Activated CD8-positive, alpha-beta memory T cell treated with anti-CD3 and anti-CD28 coated beads for 1 hour (primary cell): ENCODE measurements at places on chromosomes 11 and 22.

GRCh38 chr22:25172153-25172552 lies 27.5 kb upstream of the CRYBB3 start:
- DNase-seq: peak; percentile 1

- no peak for DNase-seq
These were observed 181.3 kb downstream of the METTL15 start for GRCh38 chr11:28289444-28289843.

DNA sequence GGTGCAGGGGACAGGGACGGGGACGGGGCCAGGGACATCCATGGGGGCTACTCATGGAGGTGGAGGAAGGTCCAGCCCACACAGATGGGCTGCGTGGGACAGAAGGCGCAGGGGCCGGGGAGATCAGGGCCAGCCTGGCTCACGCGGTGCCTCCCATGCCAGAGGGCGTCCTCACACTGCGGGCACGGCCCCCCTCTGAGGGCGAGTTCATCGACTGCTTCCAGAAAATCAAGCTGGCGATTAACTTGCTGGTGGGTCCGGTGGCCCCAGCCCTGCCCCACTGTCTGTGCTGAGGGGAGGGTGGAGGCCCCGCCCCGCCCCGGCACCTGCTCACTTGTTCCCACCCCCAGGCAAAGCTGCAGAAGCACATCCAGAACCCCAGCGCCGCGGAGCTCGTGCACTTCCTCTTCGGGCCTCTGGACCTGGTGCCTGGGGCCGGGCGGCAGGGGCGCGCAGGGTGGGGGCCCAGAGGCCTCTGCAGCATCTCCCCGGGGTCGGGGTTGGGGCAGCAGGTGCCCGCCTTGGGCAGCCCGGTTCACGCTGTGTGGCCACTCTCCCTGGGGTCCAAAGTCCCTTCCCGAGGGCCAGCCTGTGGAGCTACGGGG lies 15.8 kb downstream of the EPS8L2 start:
- DNase-seq: no peak

DNA sequence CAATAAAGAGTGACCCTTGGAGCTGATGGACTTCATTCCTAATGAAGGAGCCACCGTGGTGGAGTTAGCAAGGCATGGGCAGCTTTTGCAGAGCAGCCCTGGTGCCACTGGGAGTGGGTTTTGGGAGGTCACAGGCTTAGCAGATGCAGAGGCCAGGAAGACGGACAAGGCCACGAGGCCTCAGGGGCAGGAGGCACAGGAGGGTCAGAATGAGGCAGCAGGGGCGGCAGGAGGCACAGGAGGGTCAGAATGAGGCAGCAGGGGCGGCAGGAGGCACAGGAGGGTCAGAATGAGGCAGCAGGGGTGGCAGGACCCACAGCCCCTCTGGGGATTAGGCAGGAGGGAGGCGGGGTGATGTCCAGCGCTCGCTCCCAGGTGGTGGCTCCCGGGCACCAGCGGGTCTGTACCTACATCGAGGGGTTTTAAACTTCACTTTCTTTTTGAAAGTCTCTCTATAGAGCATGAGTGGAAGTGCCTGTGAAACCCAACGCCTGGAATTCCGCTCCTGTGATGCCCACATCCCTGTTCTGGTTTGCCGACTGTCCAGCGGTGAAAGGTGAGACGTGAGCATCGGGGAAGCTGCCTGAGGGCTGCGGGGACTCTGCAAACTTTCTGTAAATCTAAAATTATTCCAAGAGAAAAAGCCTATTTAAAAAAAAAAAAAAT lies 521.6 kb downstream of the BRD1 start:
- no peak for DNase-seq

DNA sequence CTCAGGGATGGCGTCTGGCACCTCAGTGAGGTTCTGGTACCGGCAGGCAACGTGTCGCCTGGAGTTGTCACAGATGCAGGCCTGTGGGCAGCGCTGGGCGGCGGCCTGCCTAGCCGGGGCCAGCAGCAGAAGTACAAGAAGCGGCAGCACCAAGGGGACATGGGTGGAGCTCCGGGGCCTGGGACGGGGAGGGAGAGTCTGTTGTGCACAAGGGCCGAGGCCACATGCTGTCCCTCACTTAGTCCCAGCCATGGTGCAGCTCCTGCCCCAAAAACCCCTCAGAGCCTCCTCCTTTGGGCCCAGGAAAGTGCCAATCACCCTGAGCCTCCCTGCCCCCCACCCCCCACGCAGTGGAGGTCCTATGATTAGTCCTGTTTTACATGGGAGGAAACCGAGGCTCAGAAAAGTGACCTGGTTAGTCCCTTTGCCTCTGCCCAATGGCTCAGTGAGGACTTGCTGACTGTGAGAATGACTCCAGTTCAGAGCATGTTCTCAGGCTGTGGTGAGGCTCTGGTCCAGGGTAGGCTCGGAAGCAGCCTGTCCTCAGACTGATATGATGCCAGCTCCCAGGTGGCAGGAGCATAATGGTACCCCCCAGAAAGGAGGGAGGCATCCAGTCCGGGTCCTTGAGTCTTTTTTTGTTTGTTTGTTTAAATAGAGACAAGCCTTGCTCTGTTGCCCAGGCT lies 1.1 kb downstream of the CHADL start:
- DNase-seq: no peak

GRCh38 chr22:39656495-39657490 lies 86.2 kb downstream of the CACNA1I start:
- DNase-seq: no peak

- no peak for DNase-seq
These were observed 17.1 kb downstream of the PLA2G6 start for GRCh38 chr22:38164551-38164918.
